ENCODE measurements at places on chromosomes 6 and 20. TPM values are rescaled to one million over a fixed set of nuclear protein-coding genes. Genes with fewer than 3 reads are reported as not detected.
A peak's percentile ranks its signal among the peaks of the same experiment; 100 is the strongest.

- H3K4me3 ChIP-seq, result no peak overlapping the region
- no peaks in the 10 kb centered on the region for H3K27me3 ChIP-seq
- peaks cover 25% of the 10 kb centered on the region for H3K36me3 ChIP-seq
Observed at GRCh38 chr20:24970030-24970553, 21.0 kb downstream of the CST7 start.

DNA sequence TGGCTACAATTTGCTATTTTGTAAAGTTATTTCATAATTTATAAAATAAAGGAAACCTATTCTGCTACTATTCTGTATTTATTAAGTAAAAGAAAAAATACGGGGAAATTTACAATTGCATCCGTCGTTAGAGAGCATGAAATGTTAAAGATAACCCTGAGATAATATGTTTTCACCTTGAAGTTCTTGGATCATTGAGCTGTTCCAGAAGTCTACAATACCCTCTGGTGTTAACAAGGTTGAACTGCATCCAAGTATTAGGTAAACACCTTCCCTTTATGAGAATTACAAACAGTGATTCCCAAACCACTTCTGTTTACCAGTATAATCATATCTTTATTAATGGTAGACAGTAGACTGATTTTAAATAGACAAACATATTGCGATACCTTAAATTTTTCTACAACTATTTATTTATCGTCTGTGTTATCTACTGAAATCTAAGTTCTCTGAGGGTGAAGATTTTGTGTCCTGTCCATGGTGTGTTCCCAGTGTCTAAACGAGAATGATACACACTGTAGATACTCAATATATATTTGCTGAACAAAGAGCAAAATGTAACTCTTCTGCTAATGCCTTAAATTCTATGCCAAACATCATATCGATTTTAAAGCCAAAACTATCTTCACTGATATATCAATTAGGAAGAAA, 28.2 kb downstream of the TBC1D32 start:
- H3K27ac ChIP-seq, result no peak overlapping the region
- H3K4me1 ChIP-seq, result no peaks in the 10 kb centered on the region
- H3K4me3 ChIP-seq, result no peak overlapping the region
- H3K36me3 ChIP-seq, result no peaks in the 10 kb centered on the region

DNA sequence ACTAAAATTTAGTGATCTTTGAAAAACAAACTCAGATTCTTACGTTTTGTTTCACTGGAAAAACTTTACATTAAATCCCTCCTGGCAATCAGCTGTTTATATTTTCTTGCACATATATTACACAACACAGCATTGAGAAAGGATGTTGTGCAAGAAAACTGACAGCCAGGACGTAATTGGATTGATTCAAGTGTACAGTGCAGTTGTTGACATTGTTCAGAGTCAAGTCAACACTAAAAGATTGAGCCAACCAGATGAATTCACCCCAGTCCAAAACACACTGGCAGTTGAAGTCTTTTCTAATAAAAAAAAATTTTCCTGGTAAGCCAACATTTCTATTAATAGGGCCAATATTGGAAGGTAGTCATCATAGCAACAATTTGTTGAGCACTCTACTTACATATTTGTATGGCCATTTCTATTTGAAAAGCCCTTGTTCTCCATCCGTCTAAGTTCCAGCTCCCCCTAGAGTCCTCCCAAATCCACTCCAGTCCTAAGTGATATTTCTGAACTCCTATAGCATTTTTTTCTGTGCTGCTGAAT, 20.9 kb upstream of the VNN1 start:
- no peaks in the 10 kb centered on the region for H3K27me3 ChIP-seq
- no peak overlapping the region for H3K4me3 ChIP-seq
- peak overlapping the region; percentile 7 for H3K27ac ChIP-seq
- H3K36me3 ChIP-seq, result no peaks in the 10 kb centered on the region
- H3K4me1 ChIP-seq, result peaks cover 34% of the 10 kb centered on the region

MYB gene
- total RNA-seq, result 0.95 TPM

DNA sequence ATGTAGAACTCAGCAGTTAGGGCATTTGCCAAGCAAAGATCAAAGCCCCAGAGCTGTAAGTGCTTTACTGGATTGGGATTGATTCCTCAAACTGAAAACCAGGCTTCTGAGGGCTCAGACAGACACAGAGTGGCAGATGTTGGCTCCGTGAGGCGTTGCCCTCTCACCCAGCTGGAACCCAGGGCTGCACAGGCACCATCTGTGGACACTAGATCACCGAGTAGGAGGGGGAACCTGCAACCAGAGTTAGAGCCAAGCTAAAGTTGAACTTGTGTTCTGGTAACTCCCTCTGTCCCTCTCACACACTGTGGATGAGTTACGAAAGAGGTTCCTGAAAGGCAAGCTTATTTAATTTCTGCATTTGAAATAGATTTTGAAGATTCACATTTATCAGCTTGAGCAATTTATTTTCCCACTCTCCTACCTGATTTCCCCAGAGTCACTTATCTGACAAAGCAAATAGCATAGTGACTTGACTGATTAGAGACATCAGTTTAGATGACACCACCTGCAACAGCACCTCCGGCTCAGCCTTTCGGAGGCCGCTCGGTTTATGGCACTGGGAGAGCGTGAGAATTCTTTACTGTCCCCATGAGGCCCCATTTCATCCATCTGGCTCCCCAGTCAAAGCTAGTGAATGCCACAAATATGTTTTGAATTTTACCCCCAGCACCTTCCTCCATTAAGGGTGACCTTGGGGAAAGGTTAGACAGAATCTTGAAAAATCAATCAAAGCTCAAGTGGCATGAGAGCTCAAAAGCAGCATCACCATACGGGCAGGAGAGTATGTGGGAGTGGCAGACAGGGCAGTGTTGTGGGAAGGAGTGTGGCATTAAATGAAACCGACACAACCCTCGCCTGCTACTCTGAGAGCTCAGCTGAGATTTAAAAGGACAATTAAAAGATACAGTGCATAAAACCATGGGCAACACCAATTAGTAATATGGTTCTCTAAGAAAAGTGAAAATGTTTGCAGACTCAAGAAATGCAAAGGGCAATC, 48.5 kb downstream of the RPF2 start:
- no peaks in the 10 kb centered on the region for H3K4me1 ChIP-seq
- no peak for DNase-seq
- no peaks in the 10 kb centered on the region for H3K27me3 ChIP-seq
- H3K27ac ChIP-seq, result no peak overlapping the region
- 0 out of 2 replicates have a peak, but pooled peaks cover under 1% of the 10 kb centered on the region for H3K36me3 ChIP-seq

GRCh38 chr20:51374961-51375360, 167.6 kb downstream of the NFATC2 start:
- no peaks in the 10 kb centered on the region for H3K27me3 ChIP-seq
- no peak overlapping the region for H3K4me3 ChIP-seq
- DNase-seq, result no peak
- no peaks in the 10 kb centered on the region for H3K36me3 ChIP-seq
- H3K4me1 ChIP-seq, result peaks cover 8% of the 10 kb centered on the region
